ENCODE measurements at places on chromosomes 1 and 21. TPM values are rescaled to one million over a fixed set of nuclear protein-coding genes. Genes with fewer than 3 reads are reported as not detected.

OR2M5 gene
- total RNA-seq, result not detected

GRCh38 chr1:244782056-244782455 is 53.4 kb upstream of the COX20 start:
- DNase-seq, result no peak

- DNase-seq, result no peak
Measured at GRCh38 chr1:196121181-196121580, 487.1 kb downstream of the KCNT2 start.

PRXL2B gene
- total RNA-seq, result 62.9 TPM

- no peak for DNase-seq
Measured at GRCh38 chr1:203264052-203264501, 34.6 kb upstream of the CHIT1 start.

RGL1 gene
- total RNA-seq, result 3.2 TPM

DNA sequence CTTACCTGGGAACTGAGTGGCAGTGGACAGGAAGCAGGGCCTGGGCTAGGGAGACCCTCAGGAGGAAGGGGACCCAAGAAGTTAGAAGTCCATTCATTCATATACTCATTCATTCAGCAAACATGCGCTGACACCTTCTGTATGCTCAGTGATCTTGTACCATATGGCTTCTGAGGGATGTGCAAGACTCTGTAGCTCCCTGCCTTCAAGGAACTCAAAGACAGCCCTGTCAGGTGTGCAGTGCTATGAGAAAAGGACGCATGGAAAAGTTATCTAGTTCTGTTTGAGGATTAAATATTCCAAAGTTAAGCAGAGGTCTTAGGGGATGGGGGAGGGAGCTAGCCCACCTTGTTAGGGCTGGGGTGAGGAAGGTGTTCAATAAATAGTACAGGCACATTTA is 12.5 kb downstream of the DMAP1 start:
- DNase-seq, result peak; percentile 51

DNA sequence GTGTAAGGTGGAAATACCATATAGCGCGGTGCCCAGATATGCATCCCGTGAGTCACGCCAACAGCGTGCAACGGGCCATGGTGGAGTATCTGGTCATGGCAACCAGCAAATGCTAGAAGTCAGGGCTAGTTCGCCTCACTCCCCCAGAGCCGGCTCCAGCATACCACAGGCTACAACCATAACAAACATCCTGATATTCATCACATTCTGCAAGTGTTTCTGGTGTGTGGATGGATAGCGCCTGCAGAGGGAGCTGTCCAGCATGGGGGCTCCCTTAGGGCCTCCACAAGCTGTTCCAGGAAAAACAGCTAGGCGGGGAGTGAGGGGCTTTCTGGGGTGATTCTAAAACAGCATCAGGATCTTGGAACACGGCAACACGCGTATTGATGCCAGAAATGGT is 6.8 kb downstream of the C1orf198 start:
- DNase-seq, result peak; percentile 79

DNA sequence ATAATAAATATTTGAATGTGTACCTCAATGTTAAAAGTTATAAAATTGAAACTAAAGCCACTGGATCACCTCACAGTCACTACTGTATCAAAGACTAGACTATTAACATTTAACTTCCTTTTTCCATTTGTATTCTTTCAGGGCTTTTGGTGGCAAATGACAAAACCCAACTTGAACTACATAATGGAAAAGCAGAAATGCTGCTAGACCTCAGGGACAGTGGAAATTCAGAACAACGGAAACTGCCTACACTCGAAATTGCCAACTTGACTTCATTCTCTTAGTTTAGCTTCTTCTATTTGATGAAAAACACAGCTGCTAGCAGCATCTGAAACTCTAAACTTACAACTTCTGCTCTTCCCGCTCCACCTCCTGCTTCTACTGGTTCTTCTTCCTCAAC is 34.9 kb upstream of the NTNG1 start:
- DNase-seq, result no peak

LCE1E gene
- not detected for total RNA-seq

- no peak for DNase-seq
Measured at GRCh38 chr1:175818929-175819328, 75.5 kb upstream of the TNR start.

- DNase-seq, result no peak
Measured at GRCh38 chr21:14617871-14618270, 71.8 kb upstream of the SAMSN1 start.

LYPD8 gene
- not detected for total RNA-seq

- no peak for DNase-seq
Measured at GRCh38 chr1:161172776-161173376, 4.4 kb downstream of the B4GALT3 start.

- peak; percentile 76 for DNase-seq
Measured at GRCh38 chr1:1088029-1088800, 14.1 kb upstream of the RNF223 start.

DNA sequence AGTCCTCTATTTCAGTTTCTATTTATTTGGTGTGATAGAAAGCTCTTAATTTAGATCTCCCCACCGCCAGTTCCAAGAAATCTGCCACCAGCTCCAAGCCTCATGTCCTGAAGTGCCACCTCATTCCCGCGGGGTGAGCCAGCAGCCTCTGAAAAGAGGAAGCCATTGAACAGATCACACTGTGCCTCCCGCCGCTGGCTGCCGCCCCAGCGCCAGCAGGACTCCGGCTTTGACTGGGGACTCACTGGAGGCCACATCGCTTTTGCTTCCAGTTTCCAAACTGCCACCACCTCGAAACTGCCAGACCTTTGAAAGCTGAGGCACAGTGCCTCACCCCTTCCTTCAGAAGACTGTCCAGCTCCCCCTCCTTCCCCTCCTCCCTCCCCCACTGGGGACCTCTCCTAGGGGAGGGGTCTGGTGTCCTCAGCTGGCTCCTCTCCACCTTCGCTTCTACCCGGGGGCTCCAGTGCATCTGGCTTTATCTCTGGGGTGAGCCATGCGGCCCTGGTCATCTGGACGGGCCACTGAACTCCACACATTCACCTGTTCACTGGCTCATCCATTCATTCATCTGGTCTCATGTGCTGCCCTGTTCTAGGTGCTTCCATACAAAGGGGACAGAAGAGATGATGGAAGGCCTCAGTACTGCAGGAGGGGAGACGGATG is 58.9 kb downstream of the VPS26C start:
- DNase-seq, result no peak

GUCA2B gene
- not detected for total RNA-seq

DNA sequence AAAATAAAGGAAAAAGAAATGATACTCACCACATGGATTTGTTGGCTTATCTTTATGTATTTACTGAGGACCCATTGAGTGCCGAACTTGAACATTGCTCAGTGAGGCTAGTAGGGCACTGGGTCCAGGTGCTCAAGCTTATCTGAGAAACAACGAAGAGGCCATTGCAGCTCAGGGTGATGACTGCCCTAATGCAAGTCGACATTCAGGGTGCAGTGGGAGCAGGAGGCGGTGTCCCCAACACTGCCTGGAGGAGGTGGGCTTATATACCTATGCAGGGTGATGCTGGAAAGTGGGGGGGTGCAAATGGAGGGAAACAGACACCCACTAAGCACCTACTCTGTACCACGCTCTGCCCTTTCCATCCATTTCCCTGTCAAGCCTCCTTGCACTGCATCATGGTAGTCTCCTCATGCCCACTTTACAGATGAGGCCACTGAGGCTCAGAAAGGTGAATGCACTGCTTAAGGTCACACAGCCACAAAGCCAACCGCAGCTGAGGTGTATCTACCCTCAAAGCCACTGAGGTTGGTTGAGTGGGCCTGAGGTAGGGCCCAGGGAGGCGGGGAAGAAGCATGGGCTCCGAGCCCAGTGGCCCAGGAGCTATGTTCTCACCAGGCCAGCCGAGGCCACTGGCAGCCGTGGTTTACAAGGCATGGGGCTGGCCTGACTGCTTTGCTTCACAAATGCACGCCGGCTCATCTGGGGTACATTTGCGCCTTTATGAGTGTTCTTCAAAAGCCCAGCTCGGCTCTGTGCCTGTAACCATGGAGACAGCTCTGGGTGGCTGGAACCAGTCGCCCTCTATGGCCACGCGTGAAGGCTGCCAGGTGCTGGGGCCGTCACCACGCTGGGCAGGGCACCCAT is 103.8 kb downstream of the EPHB2 start:
- DNase-seq, result no peak

TRIM58 gene
- total RNA-seq, result 0.04 TPM

MT1HL1 gene
- not detected for total RNA-seq

S100A11 gene
- total RNA-seq, result 474 TPM

TSNAX gene
- 51.0 TPM for total RNA-seq

DNA sequence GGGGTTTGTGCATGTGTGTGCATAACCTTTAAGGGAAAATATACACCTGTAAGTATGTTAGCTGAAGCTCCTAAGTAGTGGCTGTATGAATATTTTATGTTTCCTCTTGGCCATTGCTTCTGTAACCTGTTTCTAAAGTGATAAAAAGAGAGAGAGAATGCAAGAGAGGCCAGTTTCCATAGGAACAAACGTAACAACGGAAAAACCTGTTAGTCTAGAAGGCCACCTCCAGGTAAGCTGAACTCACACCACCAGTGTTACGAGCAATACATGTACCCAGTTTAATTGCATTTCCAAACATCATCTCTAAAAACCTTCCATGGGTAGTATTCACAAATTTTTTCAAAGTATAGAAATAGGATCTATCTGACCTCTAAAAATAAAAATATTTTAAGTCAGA is 63.1 kb downstream of the PLPPR4 start:
- DNase-seq, result peak; percentile 3

GRCh38 chr1:83929184-83929583 is 69.7 kb downstream of the TTLL7 start:
- no peak for DNase-seq

GRCh38 chr1:173276922-173277800 is 70.0 kb upstream of the TNFSF4 start:
- no peak for DNase-seq

SIPA1L2 gene
- 45.6 TPM for total RNA-seq

CDA gene
- 37.1 TPM for total RNA-seq

OR6N2 gene
- total RNA-seq, result not detected

DNA sequence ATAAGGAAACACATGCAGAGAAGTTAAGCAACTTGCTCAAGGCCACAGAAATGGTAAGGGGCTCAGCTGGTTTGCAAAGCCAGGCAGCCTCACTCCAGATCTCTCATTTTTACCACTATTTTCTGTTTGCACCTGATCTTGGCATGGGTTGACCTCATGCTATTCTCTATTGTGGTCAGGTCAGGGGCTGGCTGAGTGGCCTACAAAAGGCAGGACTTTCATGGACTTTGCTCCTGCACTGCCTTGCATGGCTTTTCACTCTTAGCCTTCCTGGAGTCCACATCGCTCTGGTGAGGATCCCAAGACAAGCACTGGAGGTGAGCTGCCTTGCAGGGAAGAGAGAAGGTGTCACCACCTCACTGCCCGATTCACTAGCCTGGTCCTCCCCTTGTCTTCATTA is 56.8 kb upstream of the CSF3R start:
- no peak for DNase-seq

CFAP107 gene
- not detected for total RNA-seq

GRCh38 chr1:168531615-168532345 is 12.0 kb downstream of the XCL2 start:
- DNase-seq, result no peak

DNA sequence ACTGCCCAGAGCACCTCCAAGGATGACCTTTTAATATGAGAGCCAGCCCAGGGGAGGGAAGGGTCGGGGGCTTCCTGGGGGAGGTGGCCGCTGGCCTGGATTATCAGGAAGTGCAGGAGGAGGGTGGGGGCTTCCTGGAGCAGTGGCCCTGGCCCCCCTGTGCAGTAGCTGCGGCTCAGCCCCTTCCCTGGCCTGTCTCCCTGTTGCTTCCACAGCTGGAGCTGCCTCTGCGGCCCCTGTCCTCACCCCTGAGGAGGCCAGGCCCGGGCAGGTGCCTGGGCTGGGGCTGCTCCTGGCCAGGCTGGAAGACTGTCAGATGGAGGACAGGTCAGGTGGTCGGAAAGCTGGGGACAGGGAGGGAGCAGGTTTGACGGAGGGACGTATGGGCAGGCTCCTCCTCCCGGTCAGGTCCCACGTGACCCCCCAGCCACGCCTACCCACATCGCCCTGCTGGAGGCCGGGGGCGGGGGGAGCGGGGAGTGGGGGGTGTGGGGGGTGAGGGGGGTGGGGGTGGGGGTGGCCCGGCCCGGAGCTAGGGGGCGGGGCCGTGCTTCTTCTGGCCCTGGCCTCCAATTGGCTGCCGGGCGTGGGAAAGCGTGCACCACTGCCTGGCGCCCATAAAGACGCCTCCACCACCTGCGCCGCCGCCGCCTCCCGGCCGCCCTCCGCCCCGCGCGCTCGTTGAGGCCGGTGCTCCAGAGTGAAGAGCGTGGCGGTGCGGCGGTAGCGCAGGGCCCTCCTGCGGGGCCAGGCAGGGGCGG is 10.2 kb upstream of the TNFRSF14 start:
- peak; percentile 100 for DNase-seq

- DNase-seq, result peak; percentile 59
Measured at GRCh38 chr1:22321917-22322316, 129.7 kb upstream of the ZBTB40 start.

DNA sequence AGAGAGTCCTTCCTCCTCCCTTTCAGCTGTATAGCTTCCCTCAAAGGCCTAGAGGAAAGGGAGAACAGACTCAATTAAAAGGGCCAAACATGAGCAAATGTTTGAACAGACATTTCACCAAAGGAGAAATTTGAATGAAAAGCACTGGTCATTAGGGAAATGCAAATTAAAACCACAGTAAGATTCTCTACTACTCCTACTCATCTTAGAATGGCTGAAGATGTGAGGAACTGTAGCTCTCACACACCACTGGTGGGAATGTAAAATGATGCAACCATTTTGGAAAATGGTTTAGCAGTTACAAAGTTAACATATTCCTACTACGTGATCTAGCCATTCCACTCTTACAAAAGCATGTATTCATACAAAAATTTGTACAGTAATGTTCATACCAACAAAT is 253.0 kb upstream of the HOOK1 start:
- no peak for DNase-seq

GRCh38 chr1:19300211-19300610 is 11.6 kb upstream of the AKR7A3 start:
- DNase-seq, result no peak

CASZ1 gene
- total RNA-seq, result 4.8 TPM

- DNase-seq, result no peak
Measured at GRCh38 chr21:19608101-19608621, 1204.6 kb upstream of the TMPRSS15 start.

SPATA17 gene
- total RNA-seq, result 0.30 TPM

KRTAP21-2 gene
- total RNA-seq, result not detected

DNA sequence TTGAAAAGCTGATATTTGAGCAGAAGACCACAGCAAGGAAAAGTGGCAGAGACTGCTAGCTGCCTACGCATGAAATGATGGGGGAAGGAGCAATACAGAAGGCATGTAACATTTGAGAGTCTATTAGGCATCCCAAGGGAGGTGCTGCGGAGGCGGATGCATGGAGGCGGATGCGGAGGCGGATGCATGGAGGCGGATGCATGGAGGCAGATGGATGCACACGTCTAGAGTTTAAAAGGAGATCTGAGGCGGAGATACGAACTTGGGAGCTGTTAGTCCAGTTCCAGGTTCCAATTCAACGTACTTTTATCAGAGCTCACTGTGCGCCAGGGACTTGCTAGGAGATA is 744 bp upstream of the DDX20 start:
- DNase-seq, result peak; percentile 60

Data from H7 (cell line).